ENCODE measurements at places on chromosomes 11 and 22. TPM values are rescaled to one million over a fixed set of nuclear protein-coding genes. Genes with fewer than 3 reads are reported as not detected.

DNA sequence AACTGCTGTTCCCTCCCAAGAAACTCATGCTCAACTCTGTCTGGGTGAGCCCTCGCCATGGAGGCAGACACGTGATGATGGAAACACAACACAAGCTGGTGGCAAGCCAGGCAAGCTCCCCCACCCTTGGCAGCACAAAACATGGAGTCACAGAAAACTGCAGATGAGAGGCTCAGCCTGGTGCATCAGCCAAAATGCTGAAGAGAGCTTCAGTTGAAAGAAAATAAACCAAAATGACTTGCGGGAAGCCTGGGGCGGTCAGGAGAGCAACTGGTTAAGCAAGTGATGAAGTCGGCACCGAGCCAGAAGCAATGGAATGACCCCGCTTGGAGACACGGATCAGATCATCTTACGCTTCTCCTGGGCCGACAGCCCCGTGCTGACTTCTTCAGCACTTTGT, 68.3 kb downstream of the C11orf58 start:
- no peak overlapping the region for H3K4me3 ChIP-seq
- H3K27me3 ChIP-seq = peaks cover 3% of the 10 kb centered on the region
- peaks cover 6% of the 10 kb centered on the region for H3K4me1 ChIP-seq
- H3K27ac ChIP-seq = no peak overlapping the region

GRCh38 chr22:43094551-43094950, 5.4 kb upstream of the TTLL1 start:
- no peak for DNase-seq
- no peaks in the 10 kb centered on the region for H3K36me3 ChIP-seq
- H3K27me3 ChIP-seq = no peaks in the 10 kb centered on the region
- H3K4me1 ChIP-seq = no peaks in the 10 kb centered on the region
- no peak overlapping the region for H3K27ac ChIP-seq
- H3K4me3 ChIP-seq = no peak overlapping the region

DNA sequence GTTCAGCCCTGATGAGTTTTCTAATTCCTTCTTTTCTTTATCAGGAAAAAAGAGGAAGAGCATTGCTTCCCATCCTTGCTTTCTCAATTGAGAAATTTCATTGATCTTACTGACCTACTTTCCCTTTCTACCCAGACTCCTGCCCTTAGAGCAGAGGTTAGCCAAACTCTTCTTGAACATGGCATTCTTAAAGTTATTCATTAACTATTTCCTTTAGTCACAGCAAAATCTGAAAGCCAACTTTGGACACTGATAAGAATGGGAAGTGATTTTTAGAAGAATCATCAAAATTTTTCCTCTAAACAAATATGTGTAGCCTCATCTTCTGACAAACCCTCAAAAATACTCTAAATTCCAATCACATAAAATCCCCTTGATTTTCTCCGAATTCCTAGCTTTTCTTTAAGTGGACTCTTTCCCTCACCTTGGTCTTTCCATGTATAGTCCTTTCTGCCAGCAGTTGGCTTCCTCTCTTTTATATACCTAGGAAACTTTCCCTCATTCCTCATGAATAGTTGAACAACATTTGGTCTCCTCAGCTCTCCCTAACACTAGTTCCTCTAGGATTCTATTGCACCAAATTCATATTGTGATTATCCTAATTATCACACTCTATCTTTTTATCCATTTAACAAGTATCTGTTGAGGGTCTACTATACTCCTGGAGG, 566.7 kb upstream of the CCDC90B start:
- H3K4me1 ChIP-seq = no peaks in the 10 kb centered on the region
- H3K27me3 ChIP-seq = no peaks in the 10 kb centered on the region
- no peak overlapping the region for H3K4me3 ChIP-seq
- H3K36me3 ChIP-seq = no peaks in the 10 kb centered on the region
- DNase-seq = no peak

DNA sequence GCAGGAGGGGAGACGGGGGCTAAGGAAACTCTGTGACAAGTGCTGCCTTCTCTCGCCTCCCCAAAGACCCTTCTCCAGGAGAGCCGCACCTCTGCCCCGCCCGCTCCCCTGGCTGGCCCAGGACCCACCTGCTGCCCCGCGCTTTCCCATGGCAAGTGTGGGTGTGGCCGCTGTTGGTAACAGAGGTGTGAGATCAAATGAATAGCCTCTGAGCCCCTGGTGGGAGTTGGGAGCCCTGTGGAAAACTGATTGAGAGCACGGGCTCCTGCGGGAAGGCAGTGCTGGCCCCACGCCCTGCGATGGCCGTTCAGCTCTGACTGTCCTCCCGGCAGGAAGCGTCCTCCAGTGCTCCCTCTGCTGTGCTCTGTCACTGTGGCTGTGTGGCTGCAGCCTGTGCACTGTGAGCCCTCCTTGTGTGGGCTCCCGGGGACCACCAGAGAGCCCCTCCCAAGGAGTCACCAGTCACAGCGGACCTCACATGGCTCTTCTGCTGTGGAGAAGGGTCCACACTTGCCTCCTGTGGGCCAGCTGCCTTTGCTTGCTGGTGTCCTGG, 1275.9 kb downstream of the BRD1 start:
- no peaks in the 10 kb centered on the region for H3K36me3 ChIP-seq
- DNase-seq = no peak
- H3K4me1 ChIP-seq = no peaks in the 10 kb centered on the region
- H3K4me3 ChIP-seq = no peak overlapping the region
- no peak overlapping the region for H3K27ac ChIP-seq

DNA sequence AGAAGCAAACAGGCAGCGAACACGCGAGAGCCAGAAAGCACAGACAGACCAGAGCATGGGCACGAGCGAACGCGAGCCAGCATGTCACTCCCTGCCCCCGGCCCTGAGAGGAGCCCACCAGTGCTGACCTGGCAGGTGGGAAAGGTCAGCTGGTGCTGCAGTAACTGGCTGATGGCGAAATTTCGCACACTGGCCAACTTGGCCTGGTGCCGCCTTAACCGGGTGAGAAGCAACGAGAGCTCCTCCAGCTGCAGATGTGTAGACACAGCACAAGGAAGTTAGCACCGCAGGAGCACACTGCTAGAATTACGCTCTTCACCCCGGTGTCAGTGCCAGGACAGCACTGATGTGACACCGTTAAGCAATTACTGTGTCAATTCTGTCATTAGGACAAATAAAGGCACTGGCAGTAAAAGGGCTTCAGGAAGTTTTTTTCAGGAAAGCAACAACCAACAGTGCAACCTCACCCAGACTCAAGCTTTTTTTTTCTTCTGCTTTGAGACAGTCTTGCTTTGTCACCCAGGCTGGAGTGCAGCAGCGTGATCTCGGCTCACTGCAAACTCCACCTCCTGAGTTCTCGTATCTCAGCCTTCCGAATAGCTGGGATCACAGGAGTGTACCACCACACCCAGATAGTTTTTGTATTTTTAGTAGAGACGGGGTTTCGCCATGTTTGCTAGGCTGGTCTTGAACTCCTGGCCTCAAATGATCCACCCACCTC, 76.8 kb downstream of the C11orf58 start:
- no peaks in the 10 kb centered on the region for H3K4me1 ChIP-seq
- H3K4me3 ChIP-seq = no peak overlapping the region
- H3K27me3 ChIP-seq = peaks cover 14% of the 10 kb centered on the region
- peak; percentile 21 for DNase-seq
- no peaks in the 10 kb centered on the region for H3K36me3 ChIP-seq
- H3K27ac ChIP-seq = no peak overlapping the region

DNA sequence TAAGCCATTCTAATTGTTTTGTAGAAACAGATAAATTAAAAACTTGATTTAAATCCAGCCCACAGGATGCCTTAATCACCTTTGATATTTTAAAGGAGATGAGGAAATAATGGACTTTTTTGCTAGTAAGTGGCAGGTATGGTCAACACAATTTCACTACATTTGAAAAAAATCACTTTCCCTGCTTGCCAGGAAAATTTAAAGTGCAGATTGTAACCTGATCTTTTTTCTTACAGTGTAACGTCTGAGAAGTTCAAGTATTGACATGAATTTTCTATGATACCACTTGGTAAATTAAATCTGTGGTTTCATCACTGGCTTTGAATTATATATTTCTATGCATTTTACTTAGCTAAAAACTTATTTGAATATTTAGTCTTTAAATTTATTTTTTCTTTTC, 65.3 kb downstream of the ARHGEF12 start:
- DNase-seq = peak; percentile 19
- no peak overlapping the region for H3K4me3 ChIP-seq
- peaks cover 7% of the 10 kb centered on the region for H3K4me1 ChIP-seq

GRCh38 chr11:120244476-120245365, 4.8 kb downstream of the POU2F3 start:
- H3K27me3 ChIP-seq = peaks cover 15% of the 10 kb centered on the region
- H3K4me1 ChIP-seq = peaks cover 3% of the 10 kb centered on the region
- no peaks in the 10 kb centered on the region for H3K36me3 ChIP-seq
- H3K27ac ChIP-seq = no peak overlapping the region
- no peak overlapping the region for H3K4me3 ChIP-seq
- DNase-seq = no peak

GRCh38 chr11:85866137-85866827, 11.1 kb downstream of the CCDC83 start:
- no peak for DNase-seq
- no peaks in the 10 kb centered on the region for H3K27me3 ChIP-seq

DNA sequence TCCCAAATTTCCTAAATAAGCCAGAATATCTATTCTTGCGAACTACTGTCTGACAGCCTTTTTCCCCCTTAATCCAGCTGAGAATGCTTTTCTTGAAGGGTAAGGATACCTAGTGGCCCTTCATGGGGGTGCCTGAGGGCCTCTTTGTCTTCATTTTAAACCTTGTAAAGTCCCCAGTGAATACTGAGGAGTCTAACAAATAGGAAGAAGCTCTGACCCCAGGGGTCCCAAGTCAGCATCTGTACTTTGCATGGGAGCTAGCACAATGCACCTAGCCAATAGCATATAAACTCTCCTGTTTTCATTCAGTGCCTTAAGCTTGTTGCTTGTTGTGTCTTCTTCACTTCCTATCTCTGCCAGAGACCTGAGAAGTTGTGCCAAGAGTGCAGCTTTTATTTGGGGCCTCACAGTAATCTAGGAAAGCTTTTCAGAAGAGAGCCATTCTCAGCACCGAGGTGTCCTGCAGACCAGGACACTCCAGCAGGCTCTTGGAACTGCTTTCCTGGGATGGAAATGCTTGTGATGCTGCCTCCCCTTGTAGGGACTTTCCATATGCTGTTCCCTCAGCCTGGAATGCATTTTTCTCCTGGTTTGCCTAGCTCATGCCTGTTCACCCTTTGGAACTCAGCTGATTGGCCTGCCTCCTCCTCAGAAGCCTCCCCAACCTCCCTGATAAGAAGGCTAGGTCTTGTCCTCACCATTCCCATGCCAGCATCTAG, 37.2 kb downstream of the BMAL1 start:
- H3K36me3 ChIP-seq = no peaks in the 10 kb centered on the region
- H3K4me1 ChIP-seq = peaks cover 15% of the 10 kb centered on the region
- no peak overlapping the region for H3K27ac ChIP-seq
- DNase-seq = no peak

GRCh38 chr11:128207861-128208321, 379.5 kb downstream of the ETS1 start:
- peaks cover 18% of the 10 kb centered on the region for H3K4me1 ChIP-seq
- no peak overlapping the region for H3K27ac ChIP-seq
- H3K27me3 ChIP-seq = no peaks in the 10 kb centered on the region
- no peaks in the 10 kb centered on the region for H3K36me3 ChIP-seq

DNA sequence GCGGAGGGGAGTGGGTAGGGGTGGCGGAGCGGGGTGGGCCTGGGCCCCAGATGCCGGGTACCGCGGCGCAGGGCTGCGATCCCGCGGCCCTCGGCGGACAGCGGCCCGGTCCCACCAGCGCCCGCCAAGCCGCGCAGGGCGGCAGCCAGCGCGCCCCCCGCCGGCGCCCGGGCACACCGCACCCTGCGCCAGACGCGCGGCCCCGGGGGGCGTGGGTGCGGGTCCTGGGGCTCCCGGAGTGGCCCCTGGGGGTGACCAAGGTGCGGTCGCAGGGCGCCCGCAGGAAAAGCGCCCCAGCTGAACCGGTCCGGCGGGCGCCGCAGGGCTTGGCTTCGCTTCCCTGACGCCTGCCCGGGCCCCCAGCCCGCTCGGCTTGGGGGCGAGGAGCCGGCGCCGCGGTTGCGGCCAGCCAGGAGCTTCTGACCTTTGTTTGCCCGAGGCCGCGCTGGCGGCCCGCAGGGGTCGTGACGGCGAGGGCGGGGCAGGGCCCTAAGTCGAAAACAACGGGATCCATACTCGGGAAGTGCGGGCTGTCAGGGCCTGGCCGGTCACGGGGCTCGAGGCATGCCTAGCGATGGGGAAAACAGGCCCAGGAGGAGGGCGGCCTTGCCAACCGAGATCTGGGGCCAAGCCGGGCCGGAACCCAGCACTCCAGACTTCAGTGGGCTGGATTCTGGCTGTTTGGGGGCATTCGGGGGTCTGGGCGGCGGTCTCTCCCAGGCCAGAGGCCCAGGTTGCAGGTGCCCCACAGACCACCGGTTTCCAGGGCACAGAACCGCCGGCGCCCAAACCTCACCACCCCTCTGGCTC, 581 bp upstream of the AP5B1 start:
- no peak overlapping the region for H3K27ac ChIP-seq
- H3K27me3 ChIP-seq = peaks cover 26% of the 10 kb centered on the region
- H3K4me1 ChIP-seq = peaks cover 4% of the 10 kb centered on the region

GRCh38 chr22:44381761-44382115, 69.0 kb upstream of the SHISAL1 start:
- H3K4me3 ChIP-seq = no peak overlapping the region
- H3K27ac ChIP-seq = no peak overlapping the region
- H3K4me1 ChIP-seq = no peaks in the 10 kb centered on the region
- no peak for DNase-seq
- H3K36me3 ChIP-seq = no peaks in the 10 kb centered on the region
- H3K27me3 ChIP-seq = peaks cover 13% of the 10 kb centered on the region

DNA sequence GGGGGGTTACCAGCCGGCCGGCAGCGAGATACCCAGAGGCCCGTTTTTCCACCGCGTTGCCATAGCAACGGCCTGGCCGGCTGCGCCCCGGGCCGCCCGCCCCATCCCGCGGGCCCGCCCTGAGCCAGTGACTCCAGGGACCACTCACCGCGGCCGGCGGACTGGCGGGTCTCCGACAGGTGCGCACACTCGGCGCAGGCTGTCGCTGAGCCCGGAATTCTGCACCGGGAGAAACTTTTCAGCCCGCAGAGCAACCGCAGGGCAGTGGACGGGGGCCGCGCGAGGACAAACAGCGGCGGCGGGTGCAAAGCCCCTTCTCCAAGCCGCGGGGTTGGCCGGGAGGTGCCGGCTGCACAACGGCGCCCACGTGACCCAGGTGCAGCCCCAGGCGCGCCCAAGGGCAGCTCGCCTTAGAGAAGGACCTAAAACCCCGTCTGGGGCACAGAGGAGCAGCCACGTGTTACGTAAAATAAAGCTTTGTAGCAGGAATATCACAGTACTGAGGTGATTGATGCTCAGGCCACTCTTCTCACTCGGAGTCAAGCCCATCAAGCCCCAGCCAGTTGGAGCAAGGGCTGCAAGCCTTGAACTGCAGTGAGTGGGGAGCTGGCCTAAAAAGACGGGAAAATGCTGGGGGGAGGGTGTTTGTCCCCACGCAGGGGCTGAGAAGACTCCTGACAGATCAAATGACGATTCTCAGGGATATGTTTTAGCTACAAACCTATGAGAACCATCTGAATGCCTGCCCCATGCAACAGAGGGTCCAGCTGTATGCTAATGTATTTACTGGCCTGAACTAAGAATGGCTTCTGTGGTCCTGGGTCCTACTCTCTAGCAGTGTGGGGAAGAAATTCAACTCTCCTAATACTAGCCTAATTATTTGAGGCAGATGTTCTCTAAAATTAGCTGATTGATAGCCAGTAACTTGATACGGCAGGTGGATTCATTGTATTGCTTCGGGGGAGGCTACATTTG, at the start of gene STK33:
TSS of gene STK33 (minus strand) at position 294 of the 975 bp plus-strand sequence. CDS start 119,323 bp downstream, outside the sequence.
- DNase-seq = peak; percentile 53
- H3K36me3 ChIP-seq = no peaks in the 10 kb centered on the region
- no peaks in the 10 kb centered on the region for H3K4me1 ChIP-seq
- no peaks in the 10 kb centered on the region for H3K27me3 ChIP-seq
- H3K4me3 ChIP-seq = peak within 1 kb of the TSS; percentile 78
- no peak within 1 kb of the TSS for H3K27ac ChIP-seq

The MYRF gene
- 0.10 TPM for polyA plus RNA-seq

The PHLDA2 gene
- 16.2 TPM for polyA plus RNA-seq

The OSM gene
- not detected for polyA plus RNA-seq

The NLRP6 gene
- not detected for polyA plus RNA-seq

The OR8B2 gene
- not detected for polyA plus RNA-seq

The MOV10L1 gene
- polyA plus RNA-seq = 0.40 TPM
